ENCODE measurements at places on chromosomes 4 and X.

DNA sequence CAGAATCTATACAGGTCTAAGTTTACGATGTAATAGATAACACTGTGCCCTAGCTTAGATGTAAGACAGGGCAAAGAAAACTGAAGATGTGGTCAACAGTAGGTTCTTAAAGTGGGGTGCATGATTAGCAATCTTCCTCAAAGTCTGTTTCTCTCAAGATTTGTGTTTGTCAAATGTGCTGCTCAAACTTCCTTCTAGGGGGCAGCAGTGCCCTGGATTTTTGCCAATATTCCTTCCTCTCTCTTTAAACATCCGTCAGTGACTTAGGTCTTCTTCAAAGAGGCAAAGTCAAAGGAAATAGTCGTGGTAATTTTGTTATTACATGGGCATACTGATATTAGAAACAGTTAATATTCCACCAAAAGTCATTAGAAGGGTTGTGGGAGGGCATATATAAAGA lies 4.2 kb upstream of the PDHA2 start:
- no peak for DNase-seq

DNA sequence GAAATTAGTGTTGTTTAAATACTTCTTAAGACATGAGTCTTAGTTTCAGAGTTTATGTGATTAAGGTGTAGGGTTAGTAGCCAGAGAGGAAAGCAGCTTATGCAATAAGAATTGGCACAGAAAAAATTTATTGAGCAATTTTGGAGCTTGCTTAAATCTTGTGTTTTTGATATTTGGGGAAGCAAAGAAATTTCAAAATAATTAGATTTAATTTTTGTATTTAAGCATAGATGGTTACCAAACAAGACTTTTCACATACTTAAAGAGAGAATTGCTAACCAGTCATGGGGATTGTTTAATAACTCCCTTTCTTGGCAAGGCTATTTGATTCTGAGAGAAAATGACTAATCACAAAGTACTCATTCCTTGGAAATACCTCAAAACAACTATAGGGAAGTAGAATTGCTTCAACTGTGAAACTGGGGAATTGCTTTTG lies 202.0 kb upstream of the GRID2 start:
- DNase-seq: no peak

- DNase-seq: no peak
These were observed 82.7 kb downstream of the MXRA5 start for GRCh38 chrX:3263681-3264126.

DNA sequence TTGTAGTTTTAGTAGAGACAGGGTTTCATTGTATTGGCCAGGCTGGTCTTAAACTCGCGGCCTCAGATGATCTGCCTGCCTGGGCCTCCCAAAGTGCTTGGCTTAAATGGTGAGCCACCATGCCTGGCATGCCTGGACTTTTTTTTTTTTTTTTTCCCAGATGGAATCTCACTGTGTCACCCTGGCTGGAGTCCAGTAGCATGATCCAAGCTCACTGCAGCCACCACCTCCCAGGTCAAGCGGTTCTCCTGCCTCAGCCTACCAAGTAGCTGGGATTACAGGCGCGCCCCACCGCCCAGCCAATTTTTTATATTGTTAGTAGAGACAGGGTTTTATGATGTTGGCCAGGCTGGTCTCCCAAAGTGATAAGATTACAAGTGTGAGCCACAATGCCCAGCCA lies 8.4 kb downstream of the UBE2K start:
- DNase-seq: no peak

DNA sequence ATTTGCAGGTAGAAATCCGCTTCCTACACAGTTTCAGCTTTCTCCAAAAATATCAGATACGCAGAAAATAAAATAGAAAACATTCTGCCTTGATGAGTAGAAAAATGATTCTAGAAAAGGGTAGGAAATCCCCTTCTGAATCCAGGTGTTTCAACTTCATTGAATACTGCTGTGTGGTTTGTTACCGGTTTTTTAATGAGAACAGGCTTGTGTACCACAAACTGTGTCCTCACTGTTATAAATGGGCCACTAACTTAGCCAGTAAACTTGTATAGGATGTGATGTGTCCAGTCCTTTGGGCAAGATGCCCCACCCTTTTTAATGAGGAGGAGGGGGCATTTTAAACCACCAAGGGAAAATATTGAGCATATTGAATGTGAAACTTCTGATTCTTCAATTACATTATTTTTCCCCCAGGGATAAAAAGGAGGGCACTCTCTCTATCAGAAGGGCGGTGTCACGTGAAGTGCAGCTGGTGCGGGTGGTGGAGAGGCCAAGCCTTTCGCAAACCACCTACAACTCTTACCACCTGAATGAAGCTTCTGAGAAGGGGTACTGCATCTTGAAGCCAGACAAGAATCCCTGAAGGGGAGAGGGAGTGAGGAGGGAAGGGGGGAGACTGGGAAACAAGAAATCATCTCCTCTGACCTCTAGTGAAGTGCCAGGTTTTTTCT lies 4.5 kb downstream of the CXXC4 start:
- DNase-seq: no peak

Data from stimulated activated CD8-positive, alpha-beta memory T cell treated with anti-CD3 and anti-CD28 coated beads, Interleukin-12 subunit alpha, Interleukin-12 subunit beta, amount 100 ng/mL, for 1 hour (primary cell).